ENCODE measurements at places on chromosomes 16 and 17. TPM values are rescaled to one million over a fixed set of nuclear protein-coding genes. Genes with fewer than 3 reads are reported as not detected.

The KIF2B gene
- total RNA-seq, result not detected

GRCh38 chr17:47368262-47368661 is 44.5 kb downstream of the EFCAB13 start:
- DNase-seq, result no peak

The FZD2 gene
- total RNA-seq, result not detected

The C16orf92 gene
- total RNA-seq, result not detected

DNA sequence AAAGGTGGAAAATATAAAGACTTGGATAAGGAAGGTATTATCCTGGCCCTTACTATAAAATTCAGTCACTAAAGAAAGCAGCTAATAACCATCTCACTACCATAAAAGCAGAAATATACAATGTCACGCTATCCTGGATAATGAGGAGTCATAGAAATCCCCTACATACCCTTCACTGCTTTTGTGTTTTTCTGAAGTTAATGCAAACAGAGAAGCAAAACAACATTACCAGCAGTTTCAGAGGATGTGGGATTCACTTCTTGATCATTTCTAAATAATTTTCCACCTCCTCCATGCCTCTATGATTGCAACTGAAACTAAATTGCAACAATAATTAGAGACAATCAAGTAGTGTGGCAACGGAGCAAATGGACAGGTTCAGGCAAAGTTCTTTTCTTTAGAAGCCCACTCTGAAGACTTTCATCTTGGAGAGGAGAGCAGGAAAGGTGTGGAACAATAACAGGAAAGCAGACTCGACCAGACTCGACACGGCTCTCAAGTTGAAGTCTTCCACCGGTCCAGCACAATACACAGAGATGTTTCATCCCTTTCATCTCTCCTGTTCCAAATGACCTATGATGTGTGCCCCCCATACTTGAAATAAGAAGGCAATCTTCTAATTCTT is 10.2 kb downstream of the CYTH1 start:
- no peak for DNase-seq

The RNF43 gene
- 1.3 TPM for total RNA-seq

GRCh38 chr16:6125483-6126259 is 1028.1 kb upstream of the EEF2KMT start:
- DNase-seq, result no peak

The SRP68 gene
- total RNA-seq, result 91.9 TPM

DNA sequence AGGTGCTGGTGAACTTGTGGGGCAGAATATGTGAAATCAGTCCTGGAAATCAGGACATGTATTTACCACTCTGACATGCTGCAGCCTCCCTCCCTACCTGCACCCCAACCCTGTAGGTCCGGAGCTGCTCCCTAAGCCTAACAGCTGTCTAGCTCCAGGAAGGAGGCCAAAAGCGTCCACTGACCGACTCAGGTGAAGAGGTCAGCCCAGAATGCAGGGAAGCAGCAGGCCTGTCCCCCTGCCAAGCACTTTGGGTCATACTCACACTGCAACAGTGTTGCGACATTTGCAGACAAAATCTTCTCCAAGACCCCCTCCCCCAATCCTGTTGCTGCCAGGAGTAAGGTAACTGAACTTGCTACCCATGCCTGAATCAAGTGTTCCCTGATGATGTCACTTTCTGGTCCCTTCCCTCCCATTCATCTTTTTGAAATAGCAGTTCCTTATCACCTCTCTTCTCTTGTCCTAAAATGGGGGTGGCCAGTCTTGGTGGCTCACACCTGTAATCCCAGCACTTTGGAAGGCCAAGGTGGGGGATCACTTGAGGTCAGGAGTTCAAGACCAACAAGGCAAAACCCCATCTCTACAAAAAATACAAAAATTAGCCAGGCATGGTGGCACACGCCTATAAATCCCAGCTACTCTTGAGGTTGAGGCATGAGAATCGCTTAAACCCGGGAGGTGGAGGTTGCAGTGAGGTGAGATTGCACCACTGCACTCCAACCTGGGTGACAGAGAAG is 1.3 kb upstream of the ACLY start:
- DNase-seq, result no peak

The SSTR5 gene
- not detected for total RNA-seq

GRCh38 chr16:7090628-7091115 is 242.0 kb upstream of the RBFOX1 start:
- DNase-seq, result no peak
